ENCODE measurements at places on chromosomes 7 and 10. TPM values are rescaled to one million over a fixed set of nuclear protein-coding genes. Genes with fewer than 3 reads are reported as not detected.

The DKK1 gene
- total RNA-seq = 0.25 TPM

The CRYGN gene
- not detected for total RNA-seq

The DOCK1 gene
- 0.31 TPM for total RNA-seq

- no peaks in the 10 kb centered on the region for H3K27me3 ChIP-seq
- peaks cover 9% of the 10 kb centered on the region for H3K36me3 ChIP-seq
- no peak for DNase-seq
- peak overlapping the region; percentile 65 for H3K4me3 ChIP-seq
- peaks cover 84% of the 10 kb centered on the region for H3K4me1 ChIP-seq
- H3K27ac ChIP-seq = peak overlapping the region; percentile 95
Observed at GRCh38 chr7:150404172-150404804, 25.2 kb downstream of the ZNF775 start.

DNA sequence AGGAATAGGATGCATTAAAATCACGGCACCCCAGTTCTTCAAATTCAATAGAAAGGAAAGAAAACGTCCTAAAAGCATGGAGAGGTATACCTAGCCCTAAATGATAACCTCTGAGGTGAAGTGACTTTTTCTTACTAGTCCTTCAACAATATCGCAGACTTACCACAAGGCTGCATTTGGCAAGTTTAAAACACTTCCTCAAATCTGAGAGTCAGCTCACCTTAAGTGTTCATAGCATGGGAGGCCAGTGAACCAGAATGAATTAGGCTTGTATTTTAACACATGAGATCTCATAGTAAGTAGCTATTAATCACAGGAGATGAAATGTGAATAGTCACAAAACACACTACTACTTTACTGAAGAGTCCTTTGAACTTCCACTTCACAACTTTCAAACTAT lies 124.2 kb downstream of the RNF32 start:
- peaks cover 30% of the 10 kb centered on the region for H3K36me3 ChIP-seq
- no peak overlapping the region for H3K4me3 ChIP-seq
- H3K27ac ChIP-seq = no peak overlapping the region
- H3K4me1 ChIP-seq = no peaks in the 10 kb centered on the region
- H3K27me3 ChIP-seq = no peaks in the 10 kb centered on the region

The SHH gene
- 0.09 TPM for total RNA-seq

GRCh38 chr7:54115028-54115763 lies 427.0 kb upstream of the VSTM2A start:
- H3K36me3 ChIP-seq = no peaks in the 10 kb centered on the region
- no peak overlapping the region for H3K27ac ChIP-seq

GRCh38 chr7:44381494-44382220 lies 56.3 kb upstream of the CAMK2B start:
- H3K27ac ChIP-seq = no peak overlapping the region
- H3K27me3 ChIP-seq = no peaks in the 10 kb centered on the region
- no peak overlapping the region for H3K4me3 ChIP-seq
